ENCODE measurements at places on chromosomes 12 and 14.

GRCh38 chr12:110304061-110304551, 23.1 kb downstream of the ATP2A2 start:
- DNase-seq = no peak

DNA sequence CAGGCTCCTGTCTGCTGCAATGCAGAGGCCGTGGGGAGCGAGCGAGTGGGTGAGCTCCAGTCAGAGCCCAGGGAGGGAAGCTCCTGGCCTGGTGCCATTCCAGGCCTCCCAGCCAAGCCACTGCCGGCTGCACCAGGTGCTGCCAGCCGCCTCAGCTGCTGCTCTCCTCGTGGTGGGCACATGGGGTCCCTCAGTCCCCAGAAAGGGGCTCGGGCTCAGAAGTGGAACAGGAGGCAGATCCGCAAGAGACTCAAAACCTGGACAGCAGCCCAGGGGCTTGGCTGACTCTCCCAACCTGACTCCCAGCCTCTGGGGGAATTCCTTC, 2.4 kb downstream of the ABCB9 start:
- no peak for DNase-seq

DNA sequence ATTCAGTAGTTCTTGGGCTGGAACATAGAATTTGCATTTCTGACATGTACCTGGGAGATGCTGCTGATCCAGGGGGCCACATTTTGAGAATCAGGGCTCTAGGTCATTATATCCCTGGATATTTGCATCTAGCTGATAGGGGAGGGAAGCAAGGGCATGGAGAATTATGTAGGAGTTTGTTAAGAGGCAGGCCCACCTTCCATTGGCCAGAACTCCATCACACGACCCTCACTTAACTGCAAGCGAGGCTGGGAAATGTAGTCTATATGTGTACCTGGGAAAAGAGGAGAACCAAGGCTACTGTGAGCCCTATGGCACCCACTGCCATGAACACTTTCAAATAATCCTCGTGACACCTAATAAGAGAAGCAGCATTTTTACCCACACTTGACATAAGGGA, 657.6 kb downstream of the MED13L start:
- no peak for DNase-seq

DNA sequence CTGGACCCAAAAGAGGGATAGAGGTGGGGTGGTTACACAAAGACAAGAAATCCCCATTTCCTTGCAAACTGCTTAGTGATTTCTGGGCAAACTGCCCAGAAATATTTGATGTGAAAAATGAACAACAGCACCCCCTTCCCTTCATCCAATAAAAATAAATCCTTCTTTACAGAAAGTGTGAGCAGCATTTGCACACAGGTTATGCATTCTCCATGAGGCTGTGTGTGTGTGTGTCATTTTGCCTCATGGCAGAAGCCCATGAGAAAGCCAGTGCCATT, 17.2 kb upstream of the NRXN3 start:
- no peak for DNase-seq

- DNase-seq = no peak
Measured at GRCh38 chr12:53560351-53560750, 53.1 kb upstream of the NPFF start.
